Common myeloid progenitor, CD34-positive (primary cell): ENCODE measurements at places on chromosomes 7 and 10.

DNA sequence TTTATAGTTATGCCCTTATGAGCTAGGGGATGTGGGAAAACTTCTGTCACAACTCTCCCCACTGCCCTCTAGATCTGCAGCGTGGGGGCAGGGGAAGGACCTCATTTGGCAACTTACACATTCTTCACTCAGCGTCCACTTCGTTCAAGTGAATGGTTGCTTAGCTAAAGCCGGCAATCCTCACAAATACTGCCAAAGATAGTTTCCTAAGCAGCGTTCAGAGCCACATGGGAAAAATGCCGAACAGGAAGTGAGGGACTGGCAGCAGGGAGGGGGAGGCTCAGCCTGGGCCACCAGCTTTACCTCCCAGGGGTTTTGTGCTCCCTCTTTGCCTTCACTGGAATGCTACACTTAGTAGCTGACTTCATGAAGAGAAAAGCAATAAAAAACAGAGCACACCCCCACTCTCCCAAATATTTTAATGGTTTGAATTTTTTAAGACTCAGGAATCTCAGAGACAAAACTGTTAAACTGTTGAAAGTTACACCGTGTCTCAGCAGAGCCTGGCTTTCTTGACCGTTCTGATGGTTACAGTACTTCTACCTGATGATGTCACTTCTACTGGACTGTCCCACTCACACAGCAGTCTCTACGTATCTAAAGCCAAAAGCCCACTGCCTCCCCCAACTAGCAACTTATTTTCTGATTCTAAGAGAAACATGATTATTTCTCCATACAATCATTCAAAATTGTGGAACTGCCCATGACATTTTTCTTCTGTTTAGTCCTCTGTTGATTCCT is 10.4 kb downstream of the GRM3 start:
- no peaks in the 10 kb centered on the region for H3K4me1 ChIP-seq
- H3K27ac ChIP-seq, result no peak overlapping the region
- no peak for DNase-seq
- no peaks in the 10 kb centered on the region for H3K36me3 ChIP-seq
- peaks cover 2% of the 10 kb centered on the region for H3K27me3 ChIP-seq

- no peaks in the 10 kb centered on the region for H3K27me3 ChIP-seq
- no peak overlapping the region for H3K27ac ChIP-seq
- H3K4me3 ChIP-seq, result no peak overlapping the region
- DNase-seq, result no peak
- no peaks in the 10 kb centered on the region for H3K4me1 ChIP-seq
- H3K36me3 ChIP-seq, result no peaks in the 10 kb centered on the region
Measured at GRCh38 chr7:68078157-68078710, 1081.6 kb downstream of the TYW1 start.

DNA sequence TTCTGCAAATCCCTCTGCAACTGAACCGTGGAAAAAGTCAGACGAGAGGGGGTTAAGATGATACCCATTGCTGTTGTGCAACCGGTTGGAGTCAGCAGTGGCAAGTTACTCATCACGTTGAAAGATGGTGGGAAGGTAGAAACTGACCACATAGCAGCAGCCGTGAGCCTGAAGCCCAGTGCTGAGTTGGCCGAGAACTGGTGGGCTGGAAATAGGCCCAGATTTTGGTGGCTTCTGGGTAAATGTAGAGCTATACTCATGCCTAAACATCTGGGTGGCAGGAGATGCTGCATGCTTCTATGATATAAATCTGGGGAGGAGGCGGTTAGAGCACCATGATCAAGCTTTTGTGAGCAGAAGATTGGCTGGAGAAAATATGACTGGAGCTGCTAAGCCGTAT is 78.6 kb downstream of the ARL5B start:
- no peak for DNase-seq
- no peak overlapping the region for H3K27ac ChIP-seq
- H3K27me3 ChIP-seq, result no peaks in the 10 kb centered on the region
- no peak overlapping the region for H3K4me3 ChIP-seq

- no peak overlapping the region for H3K4me3 ChIP-seq
- peaks cover 7% of the 10 kb centered on the region for H3K4me1 ChIP-seq
- no peak overlapping the region for H3K27ac ChIP-seq
- H3K27me3 ChIP-seq, result no peaks in the 10 kb centered on the region
- H3K36me3 ChIP-seq, result no peaks in the 10 kb centered on the region
Measured at GRCh38 chr10:12327074-12327473, 22.3 kb upstream of the CAMK1D start.

- no peak for DNase-seq
- H3K36me3 ChIP-seq, result no peaks in the 10 kb centered on the region
- H3K27ac ChIP-seq, result no peak overlapping the region
- no peak overlapping the region for H3K4me3 ChIP-seq
- H3K27me3 ChIP-seq, result no peaks in the 10 kb centered on the region
Measured at GRCh38 chr10:49157229-49157628, 23.4 kb upstream of the FAM170B start.

DNA sequence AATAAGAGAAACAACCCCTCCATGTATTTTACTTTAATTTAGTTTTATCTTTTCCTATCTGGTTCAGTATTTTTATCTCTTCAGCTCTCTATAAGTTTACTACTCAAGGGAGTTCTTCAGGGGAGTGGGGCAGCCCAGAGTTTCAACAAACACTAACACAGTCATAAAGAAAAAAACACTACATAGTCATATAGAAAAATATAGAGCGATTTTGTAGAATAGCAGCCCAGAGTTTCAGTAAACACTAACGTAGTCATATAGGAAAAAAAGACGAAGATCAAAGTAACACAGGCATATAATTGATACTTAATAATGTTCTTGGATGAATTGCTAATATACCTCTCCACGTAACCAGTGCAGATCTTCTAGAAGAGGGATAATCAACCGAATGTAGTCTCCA is 54.7 kb downstream of the PON1 start:
- no peak overlapping the region for H3K4me3 ChIP-seq
- no peaks in the 10 kb centered on the region for H3K4me1 ChIP-seq
- peaks cover 5% of the 10 kb centered on the region for H3K36me3 ChIP-seq
- no peak overlapping the region for H3K27ac ChIP-seq
- H3K27me3 ChIP-seq, result no peaks in the 10 kb centered on the region

GRCh38 chr10:119401671-119402395 is 140.7 kb downstream of the RGS10 start:
- no peak overlapping the region for H3K27ac ChIP-seq
- peaks cover 21% of the 10 kb centered on the region for H3K4me1 ChIP-seq
- no peaks in the 10 kb centered on the region for H3K36me3 ChIP-seq
- H3K4me3 ChIP-seq, result no peak overlapping the region
- peaks cover 2% of the 10 kb centered on the region for H3K27me3 ChIP-seq

DNA sequence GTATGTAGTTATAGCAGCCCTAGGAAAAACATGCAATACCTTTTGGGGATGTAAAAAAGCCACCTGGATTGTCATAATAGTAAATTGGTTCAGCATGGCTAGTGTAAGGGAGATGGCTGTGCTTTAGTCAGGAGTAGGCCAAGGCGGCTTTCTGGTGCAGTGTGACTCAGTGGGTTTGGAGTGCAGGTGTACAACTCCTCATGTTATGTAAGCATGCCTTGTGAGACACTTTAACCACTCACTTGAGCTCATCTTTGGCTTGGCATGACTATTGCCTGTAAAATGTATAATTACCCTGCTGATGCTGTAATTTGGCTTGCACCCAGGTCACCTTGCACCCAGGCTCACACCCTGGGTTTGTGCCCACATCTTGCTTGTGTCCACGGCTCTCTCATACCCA is 239.2 kb upstream of the GLI3 start:
- H3K4me1 ChIP-seq, result no peaks in the 10 kb centered on the region
- no peak overlapping the region for H3K4me3 ChIP-seq
- no peaks in the 10 kb centered on the region for H3K27me3 ChIP-seq
- no peak for DNase-seq

DNA sequence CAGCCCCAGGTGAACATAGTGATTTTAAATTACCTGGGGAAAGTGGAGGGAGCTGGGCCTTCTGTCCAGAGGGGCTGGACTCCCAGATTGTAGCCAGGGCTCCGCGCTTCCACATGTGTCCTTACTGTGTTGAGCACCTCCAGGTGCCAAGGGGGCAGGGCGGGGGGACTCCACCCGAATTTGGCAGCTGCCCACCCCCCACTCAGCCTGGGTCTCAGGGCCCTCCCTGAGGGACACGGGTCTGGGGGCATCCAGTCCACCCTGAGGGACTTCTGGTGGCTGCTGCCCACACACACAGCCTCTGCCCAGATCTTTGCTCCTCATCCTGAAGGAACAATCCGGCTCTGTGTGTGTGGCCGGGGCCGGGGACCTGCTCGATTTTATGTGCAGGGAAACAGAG is 28.2 kb upstream of the ADGRA1 start:
- peaks cover 13% of the 10 kb centered on the region for H3K4me1 ChIP-seq
- no peak overlapping the region for H3K27ac ChIP-seq
- H3K27me3 ChIP-seq, result peaks cover 6% of the 10 kb centered on the region
- no peaks in the 10 kb centered on the region for H3K36me3 ChIP-seq

- DNase-seq, result peak; percentile 35
- H3K36me3 ChIP-seq, result no peaks in the 10 kb centered on the region
- peaks cover 11% of the 10 kb centered on the region for H3K27me3 ChIP-seq
- H3K4me3 ChIP-seq, result no peak overlapping the region
Measured at GRCh38 chr7:85191383-85191782, 4.5 kb upstream of the SEMA3D start.

- no peak overlapping the region for H3K4me3 ChIP-seq
- no peak overlapping the region for H3K27ac ChIP-seq
- H3K4me1 ChIP-seq, result peaks cover 12% of the 10 kb centered on the region
- H3K36me3 ChIP-seq, result no peaks in the 10 kb centered on the region
- no peaks in the 10 kb centered on the region for H3K27me3 ChIP-seq
Measured at GRCh38 chr10:97791824-97792721, 20.3 kb upstream of the SFRP5 start.

DNA sequence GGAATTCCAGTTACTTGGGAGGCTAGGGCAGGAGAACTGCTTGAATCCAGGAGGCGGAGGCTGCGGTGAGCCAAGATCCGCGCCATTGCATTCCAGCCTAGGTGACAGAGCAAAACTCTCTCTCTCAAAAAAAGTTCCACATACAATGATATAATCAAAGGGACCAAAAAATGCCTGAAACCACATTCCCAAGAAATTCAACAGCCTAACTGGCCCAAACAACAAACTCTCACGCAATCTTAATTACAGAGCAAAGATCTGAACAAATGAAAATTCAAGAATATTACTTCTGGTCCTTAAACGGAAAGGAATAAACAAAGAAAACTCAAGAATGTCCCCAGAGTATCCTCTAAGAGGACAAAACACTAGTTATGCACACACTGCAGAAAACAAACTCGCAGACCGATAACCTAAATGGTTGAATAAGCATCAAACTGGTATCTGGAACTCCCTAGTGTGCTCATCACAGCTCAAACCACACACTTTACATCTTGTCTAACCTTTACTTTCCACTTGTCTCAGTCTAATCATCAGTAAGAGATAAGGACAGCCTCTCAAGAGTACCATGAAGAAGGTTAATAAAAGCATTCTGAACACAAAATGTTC is 3.7 kb downstream of the OGA start:
- DNase-seq, result no peak
- no peaks in the 10 kb centered on the region for H3K27me3 ChIP-seq
- H3K27ac ChIP-seq, result peak overlapping the region; percentile 43

DNA sequence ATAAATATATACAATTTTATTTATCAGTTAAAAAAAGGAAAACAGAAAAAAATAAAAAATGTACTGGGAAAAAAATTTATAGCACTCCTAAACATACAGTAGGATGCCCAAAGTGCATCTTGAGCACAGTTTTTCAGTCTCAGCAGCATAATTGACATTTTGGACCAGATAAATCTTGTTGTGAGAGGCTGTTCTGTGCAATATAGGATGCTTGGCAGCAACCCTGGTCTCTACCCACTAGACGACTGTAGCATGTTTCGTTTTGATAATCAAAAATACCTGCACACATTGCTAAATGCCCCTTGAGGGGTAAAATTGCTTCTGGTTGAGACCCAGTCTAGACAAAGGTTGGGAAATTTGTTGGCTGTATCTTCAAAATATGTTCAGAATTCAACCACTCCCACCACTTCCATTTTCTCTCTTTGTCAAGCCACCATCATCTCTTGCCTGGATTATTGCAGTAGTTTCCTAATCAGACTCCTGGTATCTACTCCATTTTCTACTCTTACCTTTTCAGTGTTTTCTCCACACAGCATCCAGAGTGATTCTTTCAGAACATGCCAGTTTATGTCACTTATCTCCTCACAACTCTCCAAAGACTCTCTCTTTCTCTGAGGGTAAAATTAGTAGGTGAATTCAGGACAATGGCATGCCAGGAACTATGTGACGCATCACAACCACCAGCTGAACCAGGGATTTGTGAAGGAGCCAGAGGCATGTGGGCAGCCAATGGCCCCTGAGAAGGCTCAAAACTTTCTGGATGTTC is 91.4 kb downstream of the GPR85 start:
- no peak overlapping the region for H3K27ac ChIP-seq
- no peaks in the 10 kb centered on the region for H3K4me1 ChIP-seq
- DNase-seq, result no peak
- no peaks in the 10 kb centered on the region for H3K36me3 ChIP-seq
- no peak overlapping the region for H3K4me3 ChIP-seq
- H3K27me3 ChIP-seq, result no peaks in the 10 kb centered on the region

GRCh38 chr7:129872054-129872453 is 80.7 kb downstream of the UBE2H start:
- no peak overlapping the region for H3K4me3 ChIP-seq
- no peaks in the 10 kb centered on the region for H3K27me3 ChIP-seq
- H3K27ac ChIP-seq, result no peak overlapping the region

GRCh38 chr10:103640436-103641181 is 147.1 kb downstream of the NEURL1 start:
- no peak overlapping the region for H3K4me3 ChIP-seq
- DNase-seq, result no peak
- H3K27ac ChIP-seq, result no peak overlapping the region
- H3K27me3 ChIP-seq, result no peaks in the 10 kb centered on the region

- H3K27me3 ChIP-seq, result peaks cover 28% of the 10 kb centered on the region
- no peaks in the 10 kb centered on the region for H3K36me3 ChIP-seq
- no peak overlapping the region for H3K27ac ChIP-seq
- H3K4me1 ChIP-seq, result peaks cover 7% of the 10 kb centered on the region
Measured at GRCh38 chr10:77710081-77710551, 72.5 kb upstream of the KCNMA1 start.

- no peaks in the 10 kb centered on the region for H3K4me1 ChIP-seq
- no peak for DNase-seq
- no peaks in the 10 kb centered on the region for H3K27me3 ChIP-seq
- no peaks in the 10 kb centered on the region for H3K36me3 ChIP-seq
Measured at GRCh38 chr7:113394856-113395255, 276.5 kb upstream of the SMIM30 start.

- H3K4me1 ChIP-seq, result no peaks in the 10 kb centered on the region
- no peak for DNase-seq
- H3K36me3 ChIP-seq, result no peaks in the 10 kb centered on the region
- H3K27me3 ChIP-seq, result no peaks in the 10 kb centered on the region
- no peak overlapping the region for H3K27ac ChIP-seq
- no peak overlapping the region for H3K4me3 ChIP-seq
Measured at GRCh38 chr7:131211500-131211899, 116.2 kb upstream of the MKLN1 start.

GRCh38 chr7:34247468-34247867 is 342.1 kb downstream of the BMPER start:
- H3K36me3 ChIP-seq, result no peaks in the 10 kb centered on the region
- H3K27ac ChIP-seq, result no peak overlapping the region
- no peaks in the 10 kb centered on the region for H3K4me1 ChIP-seq
- H3K27me3 ChIP-seq, result no peaks in the 10 kb centered on the region
- no peak for DNase-seq
- no peak overlapping the region for H3K4me3 ChIP-seq

- no peak for DNase-seq
- H3K27ac ChIP-seq, result no peak overlapping the region
- H3K36me3 ChIP-seq, result no peaks in the 10 kb centered on the region
- H3K4me1 ChIP-seq, result peaks cover 6% of the 10 kb centered on the region
- no peak overlapping the region for H3K4me3 ChIP-seq
Measured at GRCh38 chr10:16944402-16944801, 127.2 kb upstream of the RSU1 start.
